ENCODE measurements at places on chromosomes 3 and 15.

- DNase-seq, result no peak
Observed at GRCh38 chr3:153972862-153973261, 148.3 kb upstream of the ARHGEF26 start.

- no peak for DNase-seq
Observed at GRCh38 chr3:12557473-12558100, 700 bp downstream of the MKRN2 start.

DNA sequence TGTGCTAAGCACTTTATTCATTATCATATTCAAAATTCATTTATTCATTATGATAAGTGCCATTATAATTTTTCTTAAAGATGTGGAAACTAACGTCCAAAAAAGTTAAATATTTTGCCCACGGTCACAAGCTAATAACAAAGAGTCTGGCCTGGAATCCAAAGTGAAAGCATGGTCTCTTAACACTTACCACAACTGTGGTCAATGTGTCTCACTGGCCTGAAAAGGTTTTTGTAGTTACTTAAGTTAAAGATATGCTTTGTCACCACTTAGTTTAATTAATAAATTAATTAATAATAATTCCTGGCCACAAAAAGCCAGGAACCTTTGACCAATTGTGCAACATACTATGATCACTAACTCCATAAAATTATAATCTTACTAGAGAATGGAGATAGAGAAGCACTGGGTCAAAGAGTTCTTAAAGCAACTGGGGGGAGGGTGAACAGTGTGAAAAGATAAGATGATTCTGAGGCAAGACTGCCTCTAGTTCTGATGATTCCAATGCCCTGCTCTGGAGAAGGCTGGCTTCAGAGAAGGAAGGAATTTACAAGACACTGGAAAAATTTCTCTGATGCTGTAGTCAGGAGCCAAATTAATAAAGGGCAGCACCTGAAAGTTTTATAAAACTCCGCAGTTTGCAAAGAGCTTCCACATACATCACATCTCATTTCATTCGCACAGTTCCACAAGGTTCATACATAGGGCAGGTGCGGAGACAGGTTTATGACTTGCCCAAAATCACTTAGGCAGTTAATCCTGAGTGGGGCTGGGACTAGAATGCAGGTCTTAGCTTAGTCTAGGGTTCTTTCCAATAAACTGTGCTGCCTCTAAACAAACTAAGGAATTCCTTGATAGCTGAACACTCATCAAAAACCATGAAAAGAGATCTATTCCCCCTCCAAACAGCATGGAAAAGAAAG is 32.5 kb downstream of the NPTN start:
- DNase-seq, result no peak

- DNase-seq, result no peak
Observed at GRCh38 chr3:20769430-20769829, 583.4 kb upstream of the SGO1 start.

- DNase-seq, result no peak
Observed at GRCh38 chr3:105323274-105323599, 43.5 kb upstream of the ALCAM start.

DNA sequence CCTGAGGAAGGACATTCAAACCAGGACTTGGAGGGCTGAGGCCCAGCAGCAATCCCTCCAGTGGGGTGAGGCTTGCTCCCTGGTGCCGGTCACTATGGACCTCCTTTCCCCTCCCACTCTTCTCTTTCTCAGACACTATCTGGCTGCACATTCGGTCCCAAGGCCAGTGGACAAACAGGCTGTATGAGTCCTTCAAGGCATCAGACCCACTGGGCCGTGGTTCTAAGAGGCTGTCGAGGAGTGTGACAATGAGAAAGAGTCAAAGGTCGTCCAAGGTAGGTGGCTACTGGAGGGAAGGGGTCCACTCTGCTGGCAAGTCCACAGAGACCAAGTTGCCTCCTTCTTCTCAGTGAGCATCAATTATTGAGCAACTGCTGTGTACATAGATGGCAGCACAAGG is 28.0 kb downstream of the NOX5 start:
- no peak for DNase-seq

DNA sequence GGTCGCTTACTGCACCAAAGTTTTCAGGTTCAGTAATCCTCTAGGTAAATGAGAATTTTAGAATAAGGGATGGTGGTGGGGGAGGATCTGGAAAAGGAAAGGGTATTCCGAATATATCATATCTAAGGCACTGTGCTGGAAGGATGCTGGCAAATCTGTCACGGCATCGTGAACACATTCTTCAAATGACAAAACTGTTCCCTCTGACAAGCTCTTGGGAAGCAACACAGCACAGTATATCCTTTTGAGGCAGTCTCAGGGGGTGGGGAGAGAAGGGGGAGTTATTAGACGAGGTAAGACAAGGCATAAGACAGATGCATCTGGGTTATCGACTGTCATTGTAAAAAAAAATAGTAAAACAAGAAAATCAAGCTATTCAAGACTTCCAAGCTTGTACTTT is 289.6 kb upstream of the LRRN1 start:
- no peak for DNase-seq

- DNase-seq, result no peak
Observed at GRCh38 chr3:138245026-138245425, 57.9 kb downstream of the ARMC8 start.

DNA sequence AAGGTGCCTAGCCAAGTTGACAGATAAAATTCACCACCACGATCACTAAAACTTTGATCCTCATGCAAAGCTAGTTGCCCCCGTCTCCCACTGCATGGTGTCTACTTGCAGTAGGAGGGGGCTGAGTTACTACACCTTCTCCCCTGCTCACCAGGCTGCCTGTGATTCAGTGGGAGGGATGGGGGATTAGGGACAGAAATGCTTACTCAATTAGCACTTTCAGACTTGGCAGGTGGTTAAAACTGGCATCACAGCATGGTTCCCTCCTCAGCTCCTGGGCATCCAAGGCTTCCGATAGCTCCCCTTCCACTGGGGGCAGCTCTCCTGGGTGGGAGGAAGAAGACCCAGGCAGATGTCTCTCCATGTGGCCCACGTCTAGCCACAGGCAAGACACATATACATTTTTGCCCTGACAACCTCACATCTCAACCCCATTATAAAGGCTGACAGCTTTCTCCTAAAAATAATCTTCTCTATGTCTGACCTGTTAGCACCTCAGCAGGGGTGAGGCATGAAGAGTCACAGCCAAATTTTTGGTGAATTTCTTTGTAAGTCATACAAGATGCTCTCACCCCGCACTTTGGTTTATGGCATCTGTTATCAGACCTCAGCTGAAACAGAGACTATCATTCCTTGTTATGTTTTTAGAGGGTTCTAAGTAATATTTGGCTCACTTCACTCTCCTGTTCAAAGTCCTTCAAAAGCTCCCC is 369.0 kb downstream of the SV2B start:
- DNase-seq, result no peak

- no peak for DNase-seq
Observed at GRCh38 chr3:194061421-194062030, 74.4 kb upstream of the HES1 start.

- DNase-seq, result no peak
Observed at GRCh38 chr3:64848127-64848800, 160.5 kb upstream of the ADAMTS9 start.

- no peak for DNase-seq
Observed at GRCh38 chr3:112794622-112795172, 52.0 kb downstream of the CD200R1L start.

GRCh38 chr3:60645801-60646200 is 605.5 kb downstream of the FHIT start:
- no peak for DNase-seq

- DNase-seq, result peak; percentile 77
Observed at GRCh38 chr3:111810909-111811308, 48.2 kb upstream of the PHLDB2 start.

GRCh38 chr3:176873261-176873660 is 324.0 kb downstream of the TBL1XR1 start:
- DNase-seq, result no peak

DNA sequence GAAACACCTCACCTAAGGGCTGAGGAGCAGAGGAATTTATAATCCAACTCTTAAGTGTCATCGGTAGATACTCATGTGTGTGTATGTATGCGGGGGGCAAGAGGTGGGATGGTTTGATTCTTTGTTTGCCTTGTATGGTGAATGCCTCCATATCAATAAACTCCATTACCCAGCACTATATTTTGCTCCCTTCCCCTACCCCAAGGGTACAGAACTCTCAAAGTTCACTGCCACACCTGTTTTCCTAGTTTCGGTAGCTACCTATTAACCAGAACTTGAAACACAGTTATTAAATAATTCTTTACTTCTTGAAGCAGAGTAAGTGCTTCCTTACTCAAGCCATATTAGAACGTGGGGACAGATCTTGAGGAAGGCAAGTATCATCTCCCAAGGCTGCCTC is 400.8 kb upstream of the SUCLG2 start:
- DNase-seq, result no peak

DNA sequence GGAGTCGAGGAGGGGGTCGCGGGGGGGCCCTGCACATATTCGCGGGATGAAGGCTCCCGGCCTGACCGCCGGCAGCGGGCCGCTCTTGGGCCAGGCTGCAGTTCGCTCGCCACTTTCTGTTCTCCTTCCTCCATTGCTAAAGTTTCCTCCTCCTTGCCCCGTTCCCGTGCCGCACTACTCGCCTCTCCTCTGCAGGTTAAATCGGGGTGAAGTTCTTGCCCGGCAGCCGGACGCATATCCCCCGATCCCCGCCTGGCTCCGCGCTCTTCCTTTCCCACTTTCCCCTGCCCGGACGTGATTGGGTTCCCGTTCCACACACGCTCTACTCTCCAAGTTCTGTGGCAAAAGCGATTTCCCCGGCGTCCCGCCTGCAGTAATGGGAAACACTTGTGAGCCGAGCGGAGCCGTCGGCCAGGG is 556 bp downstream of the CRYBG3 start:
- DNase-seq, result peak; percentile 33

DNA sequence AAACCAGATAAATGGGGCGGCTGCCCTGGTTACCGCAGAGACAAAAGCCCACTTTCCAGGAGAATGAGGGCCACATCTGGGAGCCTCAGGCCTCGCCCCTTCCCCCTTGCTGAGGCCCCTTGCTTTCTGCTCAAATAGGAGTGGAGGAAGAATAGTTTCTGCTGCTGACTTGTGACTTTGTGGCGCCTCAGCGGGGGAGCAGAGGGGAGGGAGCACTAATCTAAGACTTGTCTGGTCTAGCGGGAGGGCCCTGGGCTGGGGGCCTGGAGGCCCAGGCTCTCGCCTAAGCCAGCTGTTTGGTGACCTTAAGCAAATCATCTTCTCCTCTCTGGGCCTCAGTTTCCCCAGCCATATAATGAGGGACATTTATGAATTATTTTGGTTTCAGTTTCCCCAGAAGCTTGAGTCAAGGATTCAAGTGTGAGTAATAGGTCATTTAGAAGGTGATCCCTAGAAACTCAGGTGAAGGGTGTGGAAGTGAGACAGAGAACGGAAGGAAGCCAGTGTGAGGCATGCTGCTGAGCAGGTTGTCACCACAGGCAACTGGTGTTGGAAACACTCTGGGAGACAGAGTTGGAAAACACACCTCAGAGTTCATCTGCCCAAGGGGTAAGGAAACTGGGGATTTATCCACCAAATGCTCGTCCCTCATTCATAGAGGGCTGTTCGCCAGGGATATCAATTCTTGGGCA is 25.9 kb upstream of the SMAD3 start:
- DNase-seq, result peak; percentile 90

- DNase-seq, result no peak
Observed at GRCh38 chr3:13194285-13195209, 121.3 kb upstream of the IQSEC1 start.

DNA sequence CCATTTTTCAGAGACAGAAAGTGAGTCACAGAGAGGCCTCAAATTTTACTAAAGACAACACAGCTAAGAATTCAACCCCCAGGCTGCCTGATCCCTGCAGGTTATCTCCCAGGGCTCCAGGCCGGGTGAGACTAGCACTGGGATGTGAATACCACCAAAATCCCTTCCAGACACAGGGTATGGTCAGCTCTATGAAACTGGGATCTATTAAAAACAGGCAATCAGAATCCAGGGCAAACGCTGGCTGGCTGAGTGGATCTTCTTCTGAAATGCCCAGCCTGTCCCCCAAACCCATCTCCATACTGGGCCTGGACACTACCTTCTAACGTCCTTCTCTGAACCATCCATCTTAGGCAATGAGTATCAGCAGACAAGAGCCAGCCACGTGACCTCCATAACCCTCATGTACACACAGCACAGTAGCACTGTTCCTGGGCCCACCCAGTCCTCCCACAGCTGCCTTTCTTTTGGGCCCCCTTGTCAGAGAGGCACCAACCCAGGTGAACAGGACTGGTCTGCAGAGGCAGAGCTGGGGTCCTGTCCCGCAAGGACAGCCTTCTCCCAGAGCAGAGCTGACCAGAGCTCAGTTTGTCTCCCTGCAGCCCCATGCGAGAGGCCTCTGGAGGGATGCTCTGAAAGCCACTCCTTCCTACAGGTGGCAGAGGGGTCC is 1.9 kb downstream of the RAB6B start:
- no peak for DNase-seq

GRCh38 chr15:74783072-74783807 is 1.4 kb downstream of the CSK start:
- DNase-seq, result peak; percentile 48

DNA sequence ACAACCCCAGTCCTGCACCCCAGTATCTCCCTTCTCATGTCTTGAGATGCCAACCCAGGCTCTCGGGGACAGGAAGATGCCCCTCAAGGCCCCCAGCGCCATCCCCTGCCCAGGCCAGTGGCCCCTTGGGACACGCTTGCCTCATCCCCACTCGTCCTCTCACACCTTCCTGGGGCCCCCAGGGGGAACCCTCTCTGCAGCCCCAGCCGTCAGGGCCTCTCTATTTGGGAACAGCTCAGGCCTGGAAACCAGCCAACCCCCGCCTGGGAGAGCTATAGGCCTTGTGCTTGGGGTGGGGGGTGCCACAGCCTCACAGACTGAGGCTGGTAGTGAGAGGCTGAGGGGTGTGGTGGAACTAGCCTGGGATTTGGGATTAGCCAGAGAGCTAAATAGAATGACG is 7.8 kb downstream of the LINGO1 start:
- DNase-seq, result no peak

GRCh38 chr3:24123596-24123995 is 178.5 kb downstream of the NR1D2 start:
- DNase-seq, result no peak

GRCh38 chr3:127784865-127785710 is 37.2 kb downstream of the MGLL start:
- DNase-seq, result no peak

- DNase-seq, result no peak
Observed at GRCh38 chr3:157501863-157502262, 1.4 kb downstream of the VEPH1 start.

- no peak for DNase-seq
Observed at GRCh38 chr3:105014631-105015030, 352.1 kb upstream of the ALCAM start.

GRCh38 chr15:25877681-25878080 is 14.6 kb upstream of the ATP10A start:
- DNase-seq, result peak; percentile 30

GRCh38 chr3:111598139-111598538 is 3.0 kb upstream of the ZBED2 start:
- no peak for DNase-seq

GRCh38 chr3:166283840-166284239 is 446.6 kb upstream of the BCHE start:
- DNase-seq, result peak; percentile 12

- no peak for DNase-seq
Observed at GRCh38 chr3:127604546-127605165, 6.4 kb downstream of the MCM2 start.

- DNase-seq, result peak; percentile 78
Observed at GRCh38 chr3:197793247-197793646, 2.2 kb downstream of the LRCH3 start.
